GM23248 (cell line): ENCODE measurements at places on chromosomes 4 and X. TPM values are rescaled to one million over a fixed set of nuclear protein-coding genes. Genes with fewer than 3 reads are reported as not detected.

DNA sequence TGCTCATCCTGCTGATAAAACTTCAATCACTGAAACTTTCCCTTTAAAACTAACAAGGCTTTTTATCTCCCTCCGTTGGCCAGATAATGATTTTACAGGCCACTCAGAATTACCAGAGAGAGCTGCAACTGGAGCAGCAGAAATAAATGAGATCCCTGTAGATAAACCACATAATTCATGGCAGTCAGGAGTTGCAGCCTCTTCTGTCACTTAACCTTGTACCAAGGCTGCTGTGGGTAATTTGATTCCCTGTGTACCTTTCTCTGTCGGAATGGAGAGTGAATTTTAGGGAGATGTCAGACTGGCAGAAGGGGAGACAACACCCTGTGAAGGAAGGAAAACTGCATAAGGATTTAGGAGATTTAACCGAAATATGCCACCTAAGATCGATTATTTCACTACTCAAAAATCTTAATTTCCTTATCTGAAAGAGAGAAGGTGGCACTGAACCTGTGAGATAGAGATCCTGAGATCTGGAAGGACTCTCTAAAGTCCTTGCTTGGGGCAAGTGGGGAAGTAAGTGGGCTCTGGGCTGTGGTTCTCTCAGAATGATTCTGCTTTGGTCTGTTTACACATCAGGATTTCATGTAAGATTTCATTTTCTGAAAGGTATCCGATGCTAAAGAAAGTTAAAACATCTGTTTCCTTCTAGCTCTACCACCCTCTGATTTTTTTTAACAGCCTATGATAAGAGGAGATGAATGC is 14.3 kb upstream of the TSPAN5 start:
- no peak for DNase-seq

GRCh38 chr4:76569706-76570105 is 134.7 kb downstream of the SHROOM3 start:
- no peak for DNase-seq

DNA sequence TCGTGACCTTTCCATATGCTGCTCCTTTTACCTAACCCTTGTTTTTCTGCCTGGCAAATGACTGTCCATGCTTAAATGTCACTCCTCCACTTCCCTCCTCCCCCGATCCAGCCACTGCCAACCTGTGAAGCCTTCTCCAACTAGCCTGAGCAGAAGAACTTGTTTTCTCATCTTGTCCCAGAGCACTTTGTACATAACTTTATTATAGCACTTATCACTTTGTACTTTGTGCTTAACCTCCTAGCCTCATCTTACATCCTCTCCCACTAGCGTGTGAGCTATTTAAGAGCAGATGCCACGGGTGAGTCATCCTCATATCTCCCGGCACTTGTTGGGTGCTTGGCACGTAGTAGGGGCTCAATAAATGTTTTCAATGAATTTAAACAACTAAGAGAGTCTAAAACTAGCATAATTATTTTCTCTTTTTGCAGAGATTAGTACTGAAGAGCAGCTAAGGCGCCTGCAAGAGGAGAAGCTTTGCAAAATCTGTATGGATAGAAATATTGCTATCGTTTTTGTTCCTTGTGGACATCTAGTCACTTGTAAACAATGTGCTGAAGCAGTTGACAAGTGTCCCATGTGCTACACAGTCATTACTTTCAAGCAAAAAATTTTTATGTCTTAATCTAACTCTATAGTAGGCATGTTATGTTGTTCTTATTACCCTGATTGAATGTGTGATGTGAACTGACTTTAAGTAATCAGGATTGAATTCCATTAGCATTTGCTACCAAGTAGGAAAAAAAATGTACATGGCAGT is 46.9 kb downstream of the XIAP start:
- DNase-seq, result no peak

TLL1 gene
- polyA plus RNA-seq, result not detected in 2 replicates

DNA sequence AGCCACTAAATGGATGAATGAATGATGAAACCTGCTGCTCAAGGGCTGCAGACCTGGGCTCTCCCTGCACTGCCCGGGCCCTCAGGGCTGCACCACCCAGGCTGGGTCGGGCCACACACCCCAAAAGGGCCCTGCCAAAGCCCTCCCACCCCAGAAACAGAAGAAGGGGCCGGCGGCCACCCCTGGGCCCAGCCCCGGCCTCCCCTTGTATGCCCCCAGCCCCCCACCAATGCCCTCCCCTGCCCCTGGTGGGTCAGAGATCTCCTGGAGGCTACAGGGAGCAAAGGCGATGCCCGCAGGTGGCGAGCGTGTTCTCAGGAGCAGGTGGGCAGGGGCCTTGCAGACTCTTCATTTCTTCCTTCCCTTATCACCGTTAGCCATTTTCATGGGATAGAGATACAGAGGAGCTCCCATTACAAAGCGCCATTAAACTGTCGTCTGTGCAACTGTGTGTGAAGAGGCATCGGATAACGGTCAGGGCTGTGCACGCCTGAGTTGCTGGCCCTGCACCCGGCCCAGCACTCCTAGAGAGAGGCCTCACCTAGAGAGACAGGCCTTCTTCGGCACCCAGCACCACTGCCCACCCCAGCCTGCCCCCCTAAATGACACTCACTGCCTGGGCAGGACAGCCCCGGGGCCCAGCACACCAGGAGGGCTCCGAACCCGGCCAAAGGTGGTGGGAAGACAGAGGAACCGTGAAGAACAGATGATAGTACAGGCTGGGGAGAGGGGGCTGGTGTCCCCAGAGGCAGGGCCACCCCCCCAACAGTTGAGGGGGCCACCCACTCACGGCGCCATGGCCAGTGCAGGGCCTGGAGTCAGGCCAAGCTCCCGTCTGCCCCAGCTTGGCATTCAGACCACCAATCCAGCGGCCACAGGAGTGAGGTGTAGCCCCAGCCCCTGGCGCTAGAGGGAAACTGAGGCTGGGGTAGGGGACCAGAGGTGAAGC is 133.7 kb downstream of the FAM53A start:
- DNase-seq, result no peak

GRCh38 chrX:141960578-141960977 is 56.9 kb downstream of the MAGEC1 start:
- DNase-seq, result no peak

GRCh38 chr4:46933686-46934085 is 24.6 kb upstream of the COX7B2 start:
- no peak for DNase-seq

TRIM75 gene
- not detected in 2 replicates for polyA plus RNA-seq

- no peak for DNase-seq
These were observed 29.7 kb upstream of the LGI2 start for GRCh38 chr4:25060241-25060962.

DNA sequence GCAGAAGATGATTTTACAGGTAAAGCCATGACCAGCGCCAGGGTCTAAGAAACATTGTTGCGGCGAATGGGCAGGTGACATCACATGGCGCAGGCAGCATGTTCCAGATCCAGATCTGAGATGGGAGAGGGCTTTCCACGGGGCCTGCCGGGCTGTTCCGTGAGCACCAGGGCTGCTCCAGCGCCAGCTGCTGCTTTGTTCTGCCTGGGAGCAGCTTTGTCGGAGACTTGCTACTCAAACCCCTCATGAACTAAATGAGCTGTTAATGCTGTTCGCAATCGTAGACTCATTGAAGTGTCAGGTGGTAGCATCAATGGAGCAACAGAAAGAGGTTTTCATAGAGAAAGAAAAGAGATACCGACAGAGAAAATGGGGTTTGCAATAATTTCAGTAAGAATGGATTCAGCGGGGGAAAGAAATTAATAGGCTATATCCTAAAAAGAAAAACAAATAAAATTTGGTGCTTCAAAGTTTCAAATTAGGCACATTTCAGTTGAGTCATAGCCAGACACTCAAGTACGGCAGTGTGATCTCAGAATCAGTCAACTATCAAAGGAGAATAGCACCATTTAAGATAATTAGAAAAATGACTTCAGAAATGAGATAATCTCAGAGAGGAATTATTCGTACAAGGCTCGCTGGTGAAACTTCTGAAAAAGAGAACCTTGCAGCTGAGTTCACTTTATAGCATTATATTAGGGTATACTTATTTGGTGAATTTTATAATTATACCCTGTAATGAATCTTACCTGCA is 23.9 kb downstream of the SORBS2 start:
- no peak for DNase-seq

DNA sequence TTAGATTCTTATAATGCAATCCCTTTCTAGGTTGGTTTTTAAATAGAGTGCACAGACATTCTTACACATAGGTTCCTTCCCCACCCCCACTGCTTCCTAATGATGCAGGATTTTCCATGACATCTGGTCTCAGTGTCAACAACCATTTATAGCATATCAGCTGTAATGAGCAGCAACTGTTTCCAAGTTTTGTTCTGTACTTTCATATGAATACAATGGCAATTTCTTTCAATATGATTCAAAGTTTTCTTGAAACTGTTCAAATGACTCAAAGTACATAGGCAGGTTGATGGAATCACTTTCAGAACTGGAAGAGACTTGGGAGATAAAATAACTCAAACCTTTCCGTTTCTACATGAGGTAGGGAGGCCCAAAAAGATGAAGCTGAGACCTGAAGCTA is 220.7 kb downstream of the CAMK2D start:
- DNase-seq, result peak; percentile 50

AFF2 gene
- 0.06 and 0.31 TPM in 2 replicates for polyA plus RNA-seq
